ENCODE measurements at places on chromosomes 2 and 18.

DNA sequence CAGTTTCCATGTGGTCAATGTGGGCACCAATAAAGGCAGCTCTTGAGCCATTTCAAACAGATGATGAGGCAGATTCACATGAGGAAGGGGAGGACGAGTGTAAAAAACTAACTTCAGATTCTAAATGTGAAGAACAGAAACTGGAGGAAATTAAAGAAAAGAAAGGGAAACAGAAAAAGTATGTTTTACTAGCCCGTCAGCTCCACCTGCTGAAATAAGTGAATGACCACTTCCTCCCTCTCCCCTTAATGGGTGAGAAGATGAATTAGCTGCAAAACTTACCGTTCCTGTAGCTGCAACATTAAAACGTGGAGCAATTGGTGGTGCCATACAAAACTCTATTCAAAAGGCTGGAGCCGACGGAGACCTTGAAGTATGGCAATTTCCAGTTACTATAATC is 203.5 kb downstream of the UXS1 start:
- DNase-seq = no peak

DNA sequence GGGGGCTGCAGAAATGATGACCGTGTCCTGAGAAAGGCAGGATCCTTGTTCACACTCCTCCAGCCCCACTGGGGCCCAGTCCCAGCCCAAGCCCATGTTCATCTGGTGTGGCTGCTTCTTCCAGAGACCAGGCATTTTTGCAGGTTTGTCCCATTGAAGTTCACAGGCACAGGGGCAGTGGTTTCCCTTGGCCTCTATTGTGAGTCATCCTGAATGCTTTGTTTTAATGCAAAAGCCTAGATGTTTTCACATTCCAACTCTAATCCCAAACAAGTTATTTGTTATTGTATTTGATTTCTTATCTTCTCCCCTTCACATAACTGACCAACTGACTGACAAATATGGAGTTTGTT is 426.4 kb upstream of the ID2 start:
- DNase-seq = no peak

DNA sequence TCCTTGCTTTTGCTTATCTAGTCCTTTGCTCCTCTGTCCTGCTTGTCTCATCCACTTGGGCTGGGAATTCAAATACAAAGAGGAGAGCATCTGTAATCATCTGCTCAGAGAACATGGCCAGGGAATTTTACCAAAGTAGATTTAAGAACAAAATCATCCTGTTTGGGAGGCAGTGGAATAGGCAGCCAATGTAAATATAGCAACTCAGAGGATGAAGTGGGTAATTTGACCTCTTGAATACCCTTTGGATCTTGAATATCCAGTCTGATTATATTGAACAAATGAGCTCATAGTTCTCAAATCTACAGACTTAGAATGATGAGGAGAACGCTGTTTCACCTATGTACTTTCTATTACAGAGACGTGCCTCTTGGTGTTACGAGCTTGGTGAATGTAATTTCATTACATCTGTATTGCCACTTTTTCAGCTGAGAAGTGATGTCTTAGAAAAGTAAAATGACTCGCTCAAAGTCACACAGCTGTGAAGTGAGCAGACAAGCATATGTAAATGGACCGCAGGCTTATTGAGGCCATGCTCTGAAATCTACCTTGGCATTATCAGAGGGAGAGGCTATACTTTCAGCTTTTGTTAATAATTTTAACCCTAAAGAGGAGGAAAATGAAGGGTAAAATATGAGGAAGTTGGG is 266.3 kb downstream of the MTX2 start:
- no peak for DNase-seq

DNA sequence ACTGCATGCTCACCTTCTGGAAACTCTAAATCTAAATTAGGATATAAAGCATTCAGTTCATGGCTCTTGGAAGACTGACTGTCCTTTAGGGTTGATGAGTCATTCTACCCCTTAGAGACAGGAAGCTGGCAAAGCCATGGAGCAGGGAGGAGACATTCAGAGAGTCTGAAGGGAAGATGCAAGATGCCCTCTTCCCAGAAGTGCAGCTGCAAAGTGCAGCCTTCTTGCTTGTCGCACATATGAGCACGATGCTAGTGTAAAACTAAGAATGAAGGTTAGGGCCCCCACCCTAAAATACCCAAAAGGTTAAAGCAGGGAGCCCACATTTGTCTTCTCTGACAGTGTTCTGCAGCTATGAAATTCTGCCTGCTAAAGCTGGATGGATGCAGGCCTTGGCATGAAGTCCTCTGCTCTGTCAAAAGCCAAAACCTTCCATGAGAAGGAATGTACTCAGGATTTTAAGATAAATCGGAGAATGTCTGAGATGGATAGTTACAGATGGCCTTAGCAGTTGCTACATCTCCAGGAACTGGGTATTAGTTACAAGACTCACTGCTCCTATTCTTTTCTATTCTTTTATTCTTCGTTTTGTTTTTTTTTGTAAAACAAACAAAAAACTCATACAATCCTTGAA is 89.7 kb downstream of the POLE4 start:
- DNase-seq = no peak

DNA sequence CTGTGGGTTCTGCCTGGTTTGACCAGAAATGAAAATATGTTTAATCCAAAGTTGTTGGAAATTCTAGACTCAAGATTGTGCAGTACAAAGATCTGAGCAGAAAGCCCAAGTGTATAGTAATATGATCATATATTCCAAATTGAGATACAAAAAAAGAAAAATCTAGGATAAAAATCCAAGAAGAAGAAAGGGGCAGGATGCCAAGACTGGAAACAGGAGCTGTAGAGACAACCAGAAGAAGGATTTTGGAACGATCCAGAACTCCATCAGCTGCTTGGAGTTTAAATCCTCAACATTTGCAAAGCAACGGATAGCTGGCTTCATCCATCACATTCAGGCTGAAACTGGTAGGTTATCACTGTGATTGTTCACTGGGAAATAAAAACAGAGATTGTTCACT is 333.6 kb upstream of the UBE2E3 start:
- no peak for DNase-seq

GRCh38 chr2:68391869-68392268 is 26.8 kb downstream of the PLEK start:
- no peak for DNase-seq

GRCh38 chr18:11256251-11256650 is 106.9 kb upstream of the PIEZO2 start:
- no peak for DNase-seq
